ENCODE measurements at places on chromosomes 12 and 14.

- no peak for DNase-seq
These were observed 21.3 kb upstream of the COX16 start for GRCh38 chr14:70380824-70381223.

DNA sequence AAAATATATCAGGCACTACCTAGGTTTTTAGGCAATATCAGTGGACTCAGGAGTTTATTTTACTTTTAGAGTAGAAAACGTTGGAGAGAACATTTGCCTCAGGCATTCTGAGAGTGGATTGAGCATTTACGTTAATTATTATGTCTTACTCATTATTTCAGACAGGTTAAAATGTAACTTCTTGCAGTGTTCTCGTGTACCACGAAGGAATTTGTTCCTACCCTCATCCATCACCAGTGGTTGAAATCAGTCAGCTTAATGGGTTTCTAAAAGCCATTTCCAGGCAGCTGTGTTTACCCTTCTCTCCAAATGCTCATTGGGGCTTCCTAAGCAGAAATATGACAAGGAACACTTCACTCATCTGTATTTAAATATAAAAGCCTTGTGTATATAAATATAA, 9.1 kb upstream of the LDHB start:
- no peak for DNase-seq

DNA sequence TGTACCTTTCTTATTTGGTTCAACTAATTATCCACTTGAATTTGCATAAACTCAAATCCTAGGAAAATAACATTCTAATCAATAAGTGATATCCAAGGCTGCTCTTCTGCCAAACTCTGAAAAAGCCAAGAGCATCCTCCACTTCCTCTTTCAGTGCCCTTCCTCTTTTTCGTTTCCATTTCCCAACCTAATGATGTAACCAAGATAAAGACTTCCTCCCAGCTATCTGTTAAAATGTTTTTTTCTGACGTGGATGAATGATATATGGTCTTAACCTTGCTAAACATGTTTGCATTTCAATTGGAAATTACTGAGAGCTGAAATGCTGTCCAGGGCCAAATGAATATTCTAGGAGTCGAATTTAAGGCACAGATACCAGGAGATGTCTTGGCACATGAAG, 459.5 kb upstream of the PDE3A start:
- DNase-seq: no peak

DNA sequence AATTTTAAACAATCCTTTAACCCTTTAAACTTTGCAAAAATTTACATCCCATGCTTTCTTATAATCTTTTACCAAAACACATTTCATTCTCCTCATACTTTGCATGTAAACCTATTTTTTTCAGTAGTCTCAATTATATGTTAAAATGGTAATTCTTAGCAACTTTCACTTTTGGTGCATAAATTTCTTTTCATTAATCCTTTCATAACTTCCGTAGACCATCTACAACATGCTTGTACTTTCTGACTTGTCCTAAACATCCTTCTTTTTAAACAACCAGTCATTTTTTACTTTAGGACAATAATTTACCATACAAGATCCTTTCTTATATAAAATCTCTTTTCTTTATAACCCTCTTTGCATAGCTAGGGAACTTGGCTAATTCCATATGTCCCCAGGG, 19.5 kb downstream of the CCDC91 start:
- DNase-seq: no peak

GRCh38 chr12:51240971-51241370, 2.3 kb downstream of the DAZAP2 start:
- no peak for DNase-seq

DNA sequence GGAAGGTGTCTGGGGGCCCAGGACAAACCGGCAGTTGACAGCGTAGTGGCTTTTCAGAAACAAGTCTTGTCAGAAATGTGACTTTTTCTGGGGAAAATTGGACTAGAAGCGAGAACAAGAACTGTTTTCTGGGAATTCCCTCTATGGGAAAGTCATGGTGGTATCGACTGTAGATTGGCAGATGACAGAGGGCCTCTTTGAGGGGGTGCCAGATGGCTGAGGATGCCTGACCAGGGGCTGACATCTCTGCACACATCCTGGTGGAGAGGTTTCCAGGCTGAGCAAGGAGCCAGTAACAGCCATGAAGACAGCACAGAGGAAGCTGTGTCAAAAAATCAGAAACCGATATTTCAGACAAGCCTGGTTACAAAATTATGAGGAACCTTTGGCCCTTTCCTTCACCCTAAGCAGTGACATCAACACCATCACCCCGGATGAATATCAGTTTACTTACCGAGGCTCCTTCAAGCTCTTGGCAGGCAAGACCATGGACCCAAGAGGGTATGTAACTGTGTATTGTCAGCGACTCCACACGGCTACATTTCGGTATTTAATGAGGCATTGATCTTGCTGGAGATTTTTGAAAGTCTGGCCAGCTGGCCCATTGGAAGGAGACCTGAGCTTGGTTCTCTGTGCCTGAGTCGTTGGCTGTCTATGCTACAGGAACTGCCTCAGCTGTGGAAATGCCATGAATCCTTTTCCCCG, 1525.3 kb upstream of the TMEM132C start:
- no peak for DNase-seq

- peak; percentile 16 for DNase-seq
These were observed 101.1 kb upstream of the FRMD6 start for GRCh38 chr14:51550636-51551035.

GRCh38 chr14:96139169-96139568, 65.5 kb upstream of the BDKRB2 start:
- DNase-seq: no peak

DNA sequence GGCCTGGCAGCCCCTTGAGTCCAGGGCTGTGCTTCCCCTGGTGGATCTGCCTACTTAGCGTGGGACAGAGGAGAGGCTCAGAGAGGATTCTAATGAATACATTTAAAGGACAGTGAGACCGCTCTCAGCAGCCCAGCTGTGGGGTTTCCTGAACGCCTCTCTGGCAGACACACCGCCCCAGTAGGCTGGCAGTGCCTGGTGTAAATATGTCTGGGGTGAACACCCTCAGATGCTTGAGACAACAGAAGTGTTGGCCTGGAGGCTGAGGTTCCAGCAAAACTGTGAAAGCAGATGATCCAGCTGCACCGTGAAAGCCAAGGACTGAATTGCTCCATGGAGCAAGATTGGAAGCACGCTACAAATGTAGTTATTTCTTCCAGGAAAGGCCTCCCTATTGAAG, 55.1 kb downstream of the LRRC74A start:
- DNase-seq: no peak
